NCI-H2029 treated with DMSO at 0.1 percent for 48 hours (cell line): ENCODE measurements at places on chromosomes 2 and 18.

DNA sequence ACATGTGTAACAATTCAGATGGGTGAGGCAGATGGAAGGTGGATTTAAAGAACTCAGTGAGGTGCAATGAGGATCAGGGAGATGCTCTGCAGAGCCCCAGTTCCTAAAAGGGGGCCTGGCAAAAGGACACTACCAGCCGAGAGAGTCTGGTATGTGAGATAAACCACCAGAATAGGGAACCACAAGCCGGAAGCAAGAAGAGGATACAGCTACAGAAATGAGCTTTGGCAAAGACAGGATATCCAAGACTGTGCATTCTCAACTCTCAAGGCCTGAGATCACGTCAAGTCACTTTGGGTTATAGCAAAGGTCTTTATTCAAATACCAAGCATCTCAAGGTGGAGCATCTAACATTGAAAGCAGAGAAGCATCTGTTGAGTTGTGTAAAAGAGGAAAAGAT lies 293.5 kb downstream of the ARHGAP15 start:
- no peak for DNase-seq

- DNase-seq, result no peak
These were observed 58.6 kb downstream of the POMC start for GRCh38 chr2:25109822-25110221.

- DNase-seq, result no peak
These were observed 28.9 kb downstream of the MARCHF4 start for GRCh38 chr2:216343221-216343980.

DNA sequence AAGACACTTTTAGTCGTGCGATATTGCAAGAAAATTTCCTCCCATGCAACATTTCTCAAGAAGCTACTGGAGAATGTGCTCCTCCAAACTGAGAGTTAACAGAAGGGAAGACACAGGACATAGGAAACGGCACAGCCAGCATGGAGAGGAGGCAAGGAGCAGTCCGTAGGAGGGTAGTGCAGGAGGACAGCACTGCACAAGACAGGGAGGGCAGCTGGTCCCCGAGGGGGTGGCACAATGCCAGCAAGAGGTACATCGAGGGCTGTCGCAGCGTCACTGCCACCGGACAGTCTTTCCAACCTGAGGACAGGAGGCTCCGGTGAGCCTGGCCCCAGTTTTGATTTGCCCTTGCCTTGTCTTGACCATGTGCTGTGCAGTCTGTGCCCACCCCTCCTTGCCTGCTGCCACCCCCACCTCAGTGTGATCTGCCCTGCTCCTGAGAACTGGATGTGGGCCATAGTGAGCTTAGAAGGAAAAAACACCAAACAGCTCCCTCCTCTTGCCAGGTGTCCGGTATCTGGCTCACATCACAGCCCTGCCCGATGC lies 81.6 kb upstream of the LAPTM4A start:
- DNase-seq, result peak; percentile 45

GRCh38 chr18:11470941-11471340 lies 138.5 kb upstream of the SLC35G4 start:
- no peak for DNase-seq

DNA sequence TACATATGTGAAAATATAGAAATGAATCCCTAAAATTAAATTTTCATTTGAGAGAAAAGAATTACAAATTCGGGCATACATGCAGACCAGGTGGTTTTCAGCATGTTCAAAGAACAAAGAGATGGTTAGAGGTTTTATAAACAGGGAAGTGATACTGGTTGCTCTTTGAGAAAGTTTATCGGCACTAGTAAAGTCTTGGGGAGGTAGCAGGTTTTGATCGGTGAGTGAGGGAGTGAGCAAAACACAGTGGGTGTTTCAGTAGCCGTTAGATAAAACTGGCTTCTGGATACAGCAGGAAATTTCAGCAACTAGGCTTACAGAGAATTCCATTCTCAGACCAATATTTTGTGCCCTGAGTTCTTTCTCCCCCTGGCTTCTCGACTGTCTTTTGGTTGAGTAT lies 51.1 kb downstream of the DSC3 start:
- DNase-seq, result no peak

DNA sequence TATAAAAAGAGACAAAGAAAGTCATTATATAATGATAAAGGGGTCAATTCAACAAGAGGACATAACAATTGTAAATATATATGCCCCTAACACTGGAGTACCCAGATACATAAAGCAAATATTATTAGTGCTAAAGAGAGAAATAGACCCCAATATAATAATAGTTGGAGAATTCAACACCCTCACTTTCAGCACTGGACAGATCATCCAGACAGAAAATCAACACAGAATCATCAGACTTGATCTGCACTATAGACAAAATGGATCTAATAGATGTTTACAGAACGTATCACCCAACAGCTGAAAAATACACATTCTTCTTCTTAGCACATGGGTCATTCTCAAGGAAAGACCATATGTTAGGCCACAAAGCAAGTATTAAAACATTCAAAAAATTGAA lies 31.7 kb downstream of the CLHC1 start:
- no peak for DNase-seq

- DNase-seq, result no peak
These were observed 184.1 kb upstream of the RAB12 start for GRCh38 chr18:8424917-8425725.

DNA sequence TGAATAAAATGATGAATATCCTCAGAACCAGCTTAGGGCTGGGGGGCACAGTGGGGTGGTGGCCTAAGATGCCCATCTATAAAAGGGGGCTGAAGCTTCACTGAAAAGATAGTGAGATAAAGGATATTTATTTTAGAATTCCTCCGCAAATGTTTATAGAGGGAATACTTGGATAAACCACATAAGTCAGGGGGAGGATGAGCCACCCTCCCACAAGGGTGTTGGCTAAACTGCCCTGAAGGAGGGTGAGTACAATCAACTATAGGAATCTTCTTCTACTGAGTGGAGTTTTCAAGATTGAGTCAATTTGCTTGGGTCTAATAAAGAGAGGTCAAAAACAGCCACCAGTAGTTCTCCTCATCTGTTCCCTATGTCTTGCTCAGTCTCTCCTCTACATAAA lies 114.5 kb upstream of the TANK start:
- no peak for DNase-seq
